ENCODE measurements at places on chromosomes 2 and 18. TPM values are rescaled to one million over a fixed set of nuclear protein-coding genes. Genes with fewer than 3 reads are reported as not detected.
A peak's percentile ranks its signal among the peaks of the same experiment; 100 is the strongest.

DNA sequence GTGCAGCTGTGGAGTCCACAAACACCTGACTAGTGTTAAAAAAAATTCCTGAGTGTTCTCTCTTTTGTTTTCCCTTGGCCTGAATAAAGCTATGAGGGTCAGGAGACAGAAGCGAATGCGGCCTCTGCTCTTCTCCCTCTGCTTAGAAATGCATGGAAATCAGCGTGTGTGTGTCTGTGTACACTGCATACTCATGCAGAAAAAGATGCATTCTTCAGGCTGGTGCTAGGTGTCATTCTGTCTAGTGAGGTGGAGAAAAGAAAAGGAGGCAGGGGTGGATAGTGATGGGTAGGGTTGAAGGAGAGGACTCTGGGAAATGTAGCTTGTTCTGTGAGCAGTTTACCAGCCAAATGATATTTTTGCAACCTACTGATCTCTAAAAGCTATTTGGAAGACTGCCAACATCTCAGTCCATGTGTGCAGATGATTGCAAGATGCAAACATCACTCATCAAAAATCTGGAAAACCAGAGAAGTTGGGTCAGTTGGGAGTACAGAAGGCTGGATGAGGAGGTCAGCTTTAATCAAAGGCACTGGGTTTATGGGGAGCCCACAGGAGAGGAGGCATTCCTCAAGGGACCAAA lies 177.7 kb downstream of the INSIG2 start:
- DNase-seq, result no peak

DNA sequence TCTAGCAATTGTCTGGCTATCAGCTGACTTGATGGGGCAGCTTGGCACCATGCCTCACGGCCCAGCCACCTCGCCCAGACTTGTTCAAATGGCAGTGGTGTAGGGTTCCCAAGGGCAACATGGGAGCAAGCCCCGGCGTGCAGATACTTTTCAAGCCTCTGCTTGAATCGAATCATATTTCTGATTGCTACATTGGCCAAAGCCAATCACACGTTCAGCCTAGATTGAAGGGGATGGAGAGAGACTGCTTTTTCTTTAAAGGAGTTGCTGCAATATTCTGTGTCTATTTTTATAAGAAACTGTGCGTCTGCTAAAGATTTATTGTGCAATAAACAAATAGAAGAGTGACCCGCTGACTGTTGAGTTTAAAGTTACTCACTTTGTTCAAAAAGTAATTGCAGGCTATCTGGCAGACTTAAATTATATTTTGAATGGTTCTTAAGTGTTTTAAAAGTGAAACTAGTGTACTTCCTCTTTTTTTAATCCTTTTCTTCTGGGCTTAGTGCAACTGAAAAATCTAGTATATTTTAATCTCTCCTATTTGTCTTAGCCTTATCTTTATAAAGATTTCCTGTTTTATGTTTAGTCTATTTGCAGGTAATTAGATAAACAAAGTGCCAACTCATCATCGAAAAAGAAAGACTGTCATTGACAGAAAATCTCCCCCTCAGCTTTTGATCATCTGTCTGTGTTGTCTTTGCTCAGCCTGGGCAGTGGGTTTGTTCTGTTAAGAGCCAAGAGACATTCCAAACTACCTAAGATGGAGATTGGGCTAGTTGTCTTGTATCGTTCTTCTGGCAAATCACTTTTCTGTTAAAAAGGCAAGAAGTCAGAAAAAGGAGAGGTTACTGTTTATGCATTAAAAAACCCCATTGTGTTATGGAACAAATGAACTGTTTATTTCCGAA lies 156.1 kb downstream of the TPGS2 start:
- no peak for DNase-seq

GRCh38 chr18:5627776-5628511 lies 84.1 kb upstream of the EPB41L3 start:
- DNase-seq, result no peak

GRCh38 chr18:24764766-24765165 lies 304.3 kb downstream of the HRH4 start:
- no peak for DNase-seq

GRCh38 chr2:158953454-158953853 lies 15.0 kb upstream of the TANC1 start:
- peak; percentile 58 for DNase-seq

DNA sequence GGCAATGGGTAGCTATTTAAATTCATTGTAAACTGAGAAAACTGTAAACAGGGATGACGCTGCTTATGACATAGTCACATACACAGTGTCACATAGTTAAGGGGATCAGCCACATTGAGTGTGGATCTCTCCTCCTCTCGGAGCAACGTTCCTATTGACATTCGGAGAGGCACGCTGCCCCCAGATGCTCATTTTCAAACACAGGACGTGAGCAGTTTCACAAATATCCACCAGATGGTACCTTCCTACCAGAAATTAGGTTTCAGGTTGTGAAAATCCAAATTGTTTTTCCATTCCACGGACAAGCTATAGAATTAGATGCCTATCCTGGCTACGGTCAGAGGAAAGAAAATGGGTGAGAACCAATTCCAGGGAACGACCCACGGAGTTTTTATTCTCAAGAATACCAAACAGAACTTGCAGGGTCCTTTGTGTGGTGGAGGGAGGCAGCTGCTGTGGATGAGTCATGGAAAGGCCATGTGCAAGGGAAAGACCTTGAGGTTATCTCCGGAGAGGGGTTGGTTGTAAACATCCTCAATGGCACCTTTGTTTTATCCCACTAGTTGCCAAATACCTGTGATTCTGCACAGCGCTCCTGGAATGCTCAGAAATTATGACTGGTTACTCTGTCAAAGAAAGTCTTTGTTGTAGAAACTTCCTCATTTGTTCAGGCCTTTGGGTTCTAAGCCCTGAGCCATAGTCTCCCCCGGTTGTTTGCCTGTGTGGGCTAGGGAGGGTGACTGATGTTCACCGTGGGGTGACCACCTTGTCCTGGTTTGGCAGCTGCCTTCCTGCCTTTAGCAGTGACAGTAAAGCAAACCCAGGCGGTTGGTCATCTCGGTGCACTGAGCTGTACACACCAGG lies 88.0 kb downstream of the ACTR3 start:
- peak; percentile 76 for DNase-seq

GRCh38 chr18:58264075-58264474 lies 220.0 kb downstream of the NEDD4L start:
- no peak for DNase-seq

- DNase-seq, result no peak
Observed at GRCh38 chr2:239167766-239168444, 232.9 kb downstream of the HDAC4 start.

DNA sequence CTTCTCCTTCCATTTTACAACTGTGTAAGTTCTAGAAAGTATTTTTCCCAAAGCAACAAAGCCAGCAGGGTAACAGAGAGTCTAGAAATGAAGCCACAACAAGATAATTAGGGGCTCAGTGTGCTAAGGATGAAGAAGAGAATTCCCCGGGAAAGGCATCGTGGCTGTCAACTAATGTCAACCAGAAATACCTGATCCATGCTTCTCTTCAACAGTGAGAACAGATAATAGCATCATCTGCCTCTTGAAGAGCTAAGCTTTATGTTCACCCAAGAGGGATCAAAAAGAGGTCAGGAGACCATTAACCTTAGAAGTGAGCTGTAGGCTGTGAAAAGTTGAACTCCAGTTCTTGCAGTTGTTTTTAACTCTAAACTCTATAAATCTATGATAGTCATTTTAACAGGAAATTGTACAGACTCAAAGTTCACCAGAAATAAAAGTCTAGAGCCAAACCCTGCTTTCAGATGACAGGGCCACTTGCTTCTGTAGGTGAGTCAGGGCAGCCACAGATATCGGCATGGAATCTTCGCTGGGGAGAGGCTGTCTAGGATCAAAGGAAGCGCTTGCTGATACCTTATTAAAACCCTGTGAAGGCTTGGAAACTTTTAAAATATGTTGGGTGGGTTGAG lies 540.7 kb upstream of the ID2 start:
- DNase-seq, result no peak

DNA sequence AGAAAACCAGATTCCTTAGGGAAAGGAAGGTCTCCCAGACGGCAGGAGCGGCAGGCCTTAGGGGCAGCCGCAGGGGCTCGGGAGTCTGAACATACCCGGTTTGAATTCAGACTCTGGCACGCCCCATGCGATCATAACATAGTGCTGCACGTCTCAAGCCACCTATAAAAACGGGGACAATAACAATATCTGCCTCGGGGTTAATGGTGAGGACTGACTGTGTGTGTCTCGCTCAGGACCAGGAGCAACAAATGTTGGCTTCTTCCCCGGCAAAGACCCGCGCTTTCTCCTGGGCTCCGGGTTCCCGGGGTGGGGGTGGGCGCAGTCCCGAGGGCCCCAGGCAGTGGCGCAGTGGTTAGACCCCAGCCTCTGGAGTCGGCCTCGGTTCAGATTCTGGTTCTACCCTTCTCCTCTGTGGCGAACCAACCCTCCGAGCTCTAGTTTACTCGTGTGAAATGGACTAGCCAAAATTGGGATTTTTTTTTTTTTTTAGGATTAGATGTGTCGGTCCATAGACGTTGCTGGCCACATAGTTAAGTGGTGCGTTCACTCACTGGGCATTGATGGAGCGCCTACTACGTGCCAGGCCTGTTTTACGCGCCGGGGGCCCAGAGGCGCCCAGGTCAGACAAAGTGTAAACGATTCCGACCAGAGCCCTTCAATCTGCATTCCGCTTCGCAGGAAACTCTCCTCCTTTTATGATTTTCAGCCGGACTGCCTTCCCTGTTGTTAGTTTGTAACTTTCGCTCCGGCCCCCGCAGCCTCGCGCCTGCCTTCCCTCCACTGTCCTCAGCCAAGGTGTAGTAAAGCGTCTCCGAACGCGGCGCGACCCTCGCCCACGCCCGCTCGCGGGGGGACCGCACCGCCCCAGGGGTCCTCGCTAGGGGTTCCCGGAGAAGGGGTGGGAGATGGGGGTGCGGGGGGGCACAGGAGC lies 820 bp upstream of the SH3BP4 start:
- peak; percentile 44 for DNase-seq

- no peak for DNase-seq
Observed at GRCh38 chr2:43004879-43005244, 212.5 kb upstream of the HAAO start.

DNA sequence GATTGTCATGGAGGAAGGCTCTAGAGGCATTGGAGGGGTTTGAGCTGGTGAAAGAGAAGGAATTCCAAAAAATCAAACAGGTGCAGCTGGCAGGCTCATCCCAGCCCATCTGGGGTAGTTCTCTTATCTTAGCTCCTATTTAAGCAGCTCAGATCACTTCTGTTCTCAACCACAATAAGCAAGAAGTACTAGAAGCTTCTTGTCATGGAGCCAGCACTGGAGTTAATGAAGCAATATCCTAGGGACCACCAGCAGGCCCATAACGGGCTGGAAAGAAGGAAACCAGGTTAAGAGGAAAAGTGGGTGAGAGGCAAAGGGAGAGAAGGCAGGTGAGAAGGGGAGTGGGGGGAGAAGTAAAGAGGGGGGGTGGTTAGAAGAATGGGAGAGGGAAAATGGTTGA lies 100.7 kb upstream of the ZFP36L2 start:
- no peak for DNase-seq

GRCh38 chr2:72136933-72137497 lies 10.6 kb downstream of the CYP26B1 start:
- DNase-seq, result no peak

DNA sequence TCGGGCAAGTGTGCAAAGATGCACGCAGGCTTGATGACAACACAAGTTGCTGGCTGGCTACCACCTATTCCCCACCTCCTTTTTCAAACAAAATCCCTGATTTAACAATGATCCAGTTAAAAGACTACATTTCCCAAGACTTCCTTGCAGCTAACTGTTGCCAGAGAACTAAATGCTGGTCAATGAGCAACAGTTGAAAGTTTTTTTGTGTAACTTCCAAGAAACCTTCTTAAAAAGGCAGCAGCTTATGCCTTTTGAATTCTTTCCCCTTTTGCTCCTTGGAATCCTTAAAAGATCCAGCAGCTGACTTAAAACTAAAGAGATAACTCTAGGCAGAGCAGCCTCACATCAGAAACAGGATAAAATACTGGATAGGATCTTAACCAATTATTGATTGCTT lies 38.5 kb downstream of the NPHP1 start:
- no peak for DNase-seq

DNA sequence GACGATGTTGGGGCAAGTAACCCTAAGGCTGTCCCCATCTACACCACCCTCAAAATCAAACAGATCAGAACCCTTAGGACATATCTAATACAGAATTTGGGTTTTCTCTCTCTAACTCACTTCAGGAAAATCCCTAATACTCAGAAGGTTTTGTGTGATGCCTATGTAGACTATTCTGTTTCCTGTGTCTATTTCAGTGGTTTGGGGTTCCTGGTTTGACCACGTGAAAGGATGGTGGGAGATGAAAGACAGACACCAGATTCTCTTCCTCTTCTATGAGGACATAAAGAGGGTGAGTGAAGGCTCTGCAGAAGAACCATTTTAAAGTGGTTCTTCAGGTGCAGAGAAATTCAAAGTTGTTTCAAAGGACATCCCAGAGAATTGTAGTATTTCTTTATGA lies 16.3 kb downstream of the SULT1C2 start:
- no peak for DNase-seq

- no peak for DNase-seq
Observed at GRCh38 chr18:55186588-55186987, 227.3 kb upstream of the CCDC68 start.

DNA sequence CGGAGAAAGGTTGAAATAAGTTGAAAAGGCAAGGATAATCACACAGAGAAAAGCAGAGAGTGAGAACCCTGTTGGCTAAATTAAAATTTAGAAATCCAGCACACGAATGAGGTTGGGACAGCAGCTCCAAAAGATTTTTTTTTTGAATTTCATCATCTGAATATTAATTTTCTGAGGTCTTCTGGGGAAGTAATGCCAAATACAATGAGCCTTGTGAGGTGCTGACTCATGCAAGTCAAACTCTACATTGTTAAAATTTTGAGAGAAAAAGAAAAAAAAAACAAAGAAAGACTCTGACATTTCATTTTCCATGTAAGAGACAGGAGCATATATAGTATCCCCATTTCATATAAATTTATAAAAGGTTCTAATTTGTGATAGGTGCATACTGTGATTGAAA lies 614.2 kb upstream of the CDH2 start:
- peak; percentile 49 for DNase-seq

GRCh38 chr18:40577981-40578365 lies 1377.1 kb upstream of the PIK3C3 start:
- DNase-seq, result no peak

- DNase-seq, result no peak
Observed at GRCh38 chr2:85852937-85853498, 35.8 kb downstream of the ST3GAL5 start.

Gene SNORC
- total RNA-seq, result 0.40 TPM

Gene MAP4K4
- total RNA-seq, result 112 TPM

Gene DLX2
- under 0.01 TPM for total RNA-seq

Gene STPG4
- total RNA-seq, result not detected

Gene HRH4
- not detected for total RNA-seq

Gene B3GNT7
- 4.4 TPM for total RNA-seq

Gene SDC1
- total RNA-seq, result 0.40 TPM

Gene DDX1
- total RNA-seq, result 61.5 TPM

Gene CRACDL
- total RNA-seq, result 2.2 TPM

Gene ACKR3
- 17.9 TPM for total RNA-seq

Gene SAG
- not detected for total RNA-seq

Gene MAPRE3
- total RNA-seq, result 0.79 TPM

Gene NEU4
- under 0.01 TPM for total RNA-seq
